ENCODE measurements at places on chromosomes 12 and 14. TPM values are rescaled to one million over a fixed set of nuclear protein-coding genes. Genes with fewer than 3 reads are reported as not detected.

The MYF6 gene
- not detected for total RNA-seq

DNA sequence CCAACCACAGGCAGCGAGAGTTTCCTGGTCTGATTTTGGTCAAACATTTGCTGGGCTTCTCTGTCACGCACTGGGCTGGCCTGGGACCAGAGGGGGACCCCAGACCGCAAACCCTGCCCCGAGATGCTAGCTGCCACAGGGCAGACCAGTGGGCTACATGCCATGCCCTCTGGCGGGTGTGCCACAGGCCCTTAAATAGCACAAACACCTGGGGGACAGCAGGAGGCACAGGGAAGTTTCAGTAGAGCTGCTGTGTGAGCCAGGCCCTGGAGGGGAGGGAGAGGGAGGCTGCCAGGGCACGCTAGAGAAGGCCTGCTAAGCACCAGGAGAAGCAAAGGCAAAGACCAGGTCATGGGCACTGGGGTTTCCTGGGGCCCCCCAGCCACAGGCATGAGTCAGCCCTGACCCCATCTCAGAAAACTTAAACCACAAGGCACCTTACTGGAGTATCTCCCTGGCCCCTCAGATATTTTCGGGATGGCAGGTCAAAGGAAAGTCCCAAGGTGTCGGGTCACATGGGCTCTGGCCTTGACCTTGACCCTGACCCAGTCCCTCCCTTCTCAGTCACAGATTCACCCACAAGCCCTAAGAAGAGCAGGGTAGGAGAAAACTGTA lies 29.2 kb downstream of the ITPK1 start:
- DNase-seq: no peak

The PA2G4 gene
- 116 TPM for total RNA-seq

DNA sequence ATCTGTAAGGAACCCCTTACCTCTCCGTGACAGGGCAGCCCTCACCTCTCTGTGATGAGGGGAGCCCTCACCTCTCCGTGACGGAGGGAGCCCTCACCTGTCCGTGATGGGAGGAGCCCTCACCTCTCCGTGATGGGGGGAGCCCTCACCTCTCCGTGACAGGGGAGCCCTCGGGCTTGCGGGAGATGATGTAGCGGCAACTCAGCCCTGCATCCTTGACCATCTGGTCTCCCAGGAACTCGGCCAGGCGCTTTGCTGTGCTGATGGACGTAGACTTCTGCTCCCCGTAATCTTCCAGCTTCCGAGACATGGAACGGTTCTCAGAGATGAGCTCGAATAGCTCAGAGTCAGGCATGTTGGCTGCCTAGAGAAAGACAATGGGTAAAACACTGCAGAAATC lies 28.0 kb downstream of the POLE start:
- no peak for DNase-seq
